Left colon (tissue), 2 donors: ENCODE measurements at places on chromosomes 1 and 21. TPM values are rescaled to one million over a fixed set of nuclear protein-coding genes. Genes with fewer than 3 reads are reported as not detected.
A peak's percentile ranks its signal among the peaks of the same experiment; 100 is the strongest.

Gene TINAGL1
- 135 TPM for total RNA-seq

Gene C1orf74
- total RNA-seq: 4.5 TPM

Gene PDZK1IP1
- total RNA-seq: 32.4 TPM

Gene METTL18
- 7.5 TPM for total RNA-seq

GRCh38 chr1:40039757-40040510 lies 595 bp upstream of the CAP1 start:
- peak; percentile 93 for DNase-seq

- peak; percentile 84 for DNase-seq
Measured at GRCh38 chr1:204331275-204331674, 28.5 kb downstream of the PLEKHA6 start.

- peak; percentile 76 for DNase-seq
Measured at GRCh38 chr1:201656311-201657032, 117.5 kb downstream of the NAV1 start.

- no peak for DNase-seq
Measured at GRCh38 chr1:205896351-205896750, 46.4 kb upstream of the PM20D1 start.

DNA sequence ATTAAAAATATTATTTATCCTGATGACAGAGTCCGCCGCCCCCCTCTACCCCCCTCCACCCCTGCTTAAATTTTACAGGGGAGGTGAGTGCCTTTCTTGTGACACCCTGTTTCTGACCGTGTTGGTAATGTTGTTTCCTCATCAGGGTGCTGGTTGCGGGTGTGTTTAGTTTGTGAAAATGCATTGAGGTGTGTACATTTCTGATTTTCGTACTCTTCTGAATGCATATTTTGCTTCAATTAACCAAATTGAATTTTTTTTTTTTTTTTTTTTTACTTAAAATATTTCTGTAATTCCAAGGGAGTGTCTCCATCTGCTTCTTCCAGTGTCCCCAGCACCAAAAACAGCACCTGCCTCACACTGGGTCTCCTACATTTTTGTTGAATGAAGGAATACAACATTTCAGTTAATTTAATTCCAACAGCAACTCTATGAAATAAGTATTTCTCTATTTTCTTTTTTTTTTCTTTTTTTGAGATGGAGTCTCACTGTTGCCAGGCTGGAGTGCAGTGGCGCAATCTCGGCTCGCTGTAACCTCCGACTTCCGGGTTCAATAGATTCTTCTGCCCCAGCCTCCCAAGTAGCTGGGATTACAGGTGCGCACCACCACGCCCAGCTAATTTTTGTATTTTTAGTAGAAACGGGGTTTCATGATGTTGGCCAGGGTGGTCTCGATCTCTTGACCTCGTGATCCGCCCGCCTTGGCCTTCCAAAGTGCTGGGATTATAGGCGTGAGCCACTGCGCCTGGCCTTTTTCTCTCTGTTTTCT lies 5.6 kb upstream of the SLC2A1 start:
- no peak for DNase-seq

DNA sequence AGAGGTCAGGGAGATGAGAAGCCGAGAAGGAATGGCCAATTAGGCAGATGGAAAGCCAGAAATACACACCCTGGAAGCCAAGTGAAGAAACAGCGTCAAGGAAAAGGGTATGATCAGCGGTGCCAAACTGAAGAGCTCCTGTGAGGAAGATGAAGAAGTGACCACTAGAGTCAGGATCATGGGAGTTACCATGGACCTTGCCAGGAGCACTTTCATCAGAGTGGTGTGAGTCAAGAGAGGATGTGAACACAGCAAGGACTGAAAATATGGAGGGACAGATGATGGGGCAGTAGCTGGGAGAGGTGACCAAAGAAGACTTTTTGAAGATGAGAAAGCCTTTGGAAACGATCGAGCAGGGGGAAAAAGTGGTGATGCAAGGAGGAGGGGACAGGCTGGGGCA lies 50.4 kb downstream of the CD34 start:
- DNase-seq: no peak

DNA sequence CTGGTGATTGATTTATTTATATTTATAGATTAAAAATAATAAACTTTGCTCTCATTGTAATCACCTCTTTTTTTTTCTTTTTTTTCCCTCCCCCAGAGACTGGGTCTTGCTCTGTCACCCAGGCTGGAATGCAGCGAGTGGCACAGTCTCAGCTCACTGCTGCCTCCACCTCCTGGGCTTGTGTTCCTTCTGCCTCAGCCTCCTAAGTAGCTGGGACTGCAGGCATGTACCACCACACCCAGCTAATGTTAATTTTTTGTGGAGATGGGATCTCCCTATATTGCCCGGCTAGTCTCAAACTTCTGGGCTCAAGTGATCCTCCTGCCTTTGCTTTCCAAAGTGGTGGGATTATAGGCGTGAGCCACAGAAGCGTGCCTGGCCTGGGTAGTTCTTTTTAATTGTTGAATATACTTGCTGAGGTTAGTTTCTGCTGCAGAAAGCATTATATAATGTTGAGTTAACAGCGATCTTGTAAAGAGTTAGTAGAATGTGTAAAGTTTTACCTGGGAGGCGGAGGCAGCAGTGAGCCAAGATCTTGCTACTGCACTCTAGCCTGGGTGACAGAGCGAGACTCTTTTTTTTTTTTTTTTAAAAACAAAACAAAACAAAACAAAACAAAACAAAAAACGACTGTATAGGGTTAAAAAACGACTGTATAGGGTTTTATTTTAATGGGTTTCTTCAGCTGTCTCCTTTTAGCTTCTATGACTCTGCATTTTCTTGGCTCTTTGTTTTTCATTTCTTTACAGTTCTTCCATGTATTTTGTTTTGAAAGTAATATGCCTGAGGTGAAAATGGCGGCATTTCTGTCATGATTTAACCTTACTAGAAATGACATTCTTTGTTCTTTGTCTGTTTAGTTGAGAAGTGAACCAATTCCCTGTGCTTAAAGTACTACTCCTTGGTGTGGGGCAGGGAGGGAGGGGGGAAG lies 82.7 kb downstream of the CAMTA1 start:
- no peak for DNase-seq

GRCh38 chr1:1941868-1942752 lies 23.0 kb upstream of the TMEM52 start:
- no peak for DNase-seq

DNA sequence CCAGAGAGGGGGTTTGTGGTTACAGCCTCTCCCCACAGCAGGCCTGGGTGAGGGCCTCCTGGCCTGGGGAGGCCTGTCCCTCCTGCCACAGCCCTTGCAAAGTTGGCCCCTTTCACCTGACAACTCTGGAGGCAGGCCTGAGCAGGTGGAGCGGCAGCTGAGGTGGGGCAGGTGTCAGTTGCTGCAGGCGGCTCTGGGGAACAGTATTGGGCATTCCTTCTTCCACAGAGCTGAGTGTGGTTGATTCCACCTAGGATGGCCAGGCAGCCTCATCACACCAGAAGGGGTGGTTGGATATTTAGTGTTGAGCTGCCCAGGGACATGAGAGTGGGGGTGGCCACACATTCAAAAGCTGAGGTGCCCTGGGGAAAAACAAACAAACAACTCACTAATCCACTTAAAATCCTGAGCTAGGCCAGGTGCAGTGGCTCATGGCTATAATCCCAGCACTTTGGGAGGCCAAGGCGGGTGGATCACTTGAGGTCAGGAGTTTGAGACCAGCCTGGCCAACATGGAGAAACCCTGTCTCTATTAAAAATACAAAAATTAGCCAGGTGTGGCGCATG lies 31.1 kb downstream of the PIGP start:
- no peak for DNase-seq

DNA sequence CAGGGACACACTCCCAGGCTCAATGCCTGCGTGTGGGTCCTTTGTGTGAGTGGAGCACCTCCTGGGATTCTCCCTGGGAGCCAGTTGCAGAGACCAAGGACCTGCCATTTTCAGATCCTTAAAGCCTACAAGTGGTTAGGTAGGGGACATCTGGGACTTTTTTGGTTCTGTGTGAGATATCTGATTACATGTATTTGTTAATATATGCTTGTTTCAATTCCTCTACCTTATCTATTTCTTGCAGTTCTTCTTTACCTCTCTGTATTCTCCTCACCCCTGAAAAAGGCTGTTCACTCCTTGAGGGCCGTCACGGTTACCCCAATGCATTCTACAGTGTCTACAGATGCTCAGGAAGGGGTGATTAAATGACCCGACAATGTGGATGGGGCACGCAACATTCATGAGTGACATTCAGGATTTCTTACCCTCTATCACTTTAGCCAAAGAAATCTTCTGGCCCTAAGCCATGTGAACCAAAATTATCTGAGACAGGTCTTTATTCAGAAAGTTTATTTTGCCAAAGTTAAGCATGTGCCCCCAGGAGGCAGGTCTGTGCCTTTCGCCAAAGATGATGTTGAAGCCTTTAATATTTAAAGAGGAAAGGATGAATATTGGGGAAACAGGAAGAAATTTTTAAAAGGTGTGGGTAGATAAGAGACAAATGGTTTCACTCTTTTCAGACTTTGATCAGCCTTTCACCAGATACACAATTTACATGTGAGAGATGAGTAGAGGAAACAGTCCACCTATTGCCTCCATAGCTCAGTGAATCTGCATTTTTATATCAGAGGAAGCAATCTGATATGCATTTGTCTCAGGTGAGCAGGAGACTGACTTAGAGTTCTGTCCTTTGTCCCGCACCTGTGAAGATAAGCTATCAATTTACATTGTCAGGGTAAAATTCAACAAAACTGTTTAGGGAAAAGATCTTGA lies 44.6 kb upstream of the MPZL1 start:
- no peak for DNase-seq

- peak; percentile 77 for DNase-seq
Measured at GRCh38 chr1:23772049-23772853, 6.0 kb upstream of the PITHD1 start.
